ENCODE measurements at places on chromosomes 1 and 21.
A peak's percentile ranks its signal among the peaks of the same experiment; 100 is the strongest.

DNA sequence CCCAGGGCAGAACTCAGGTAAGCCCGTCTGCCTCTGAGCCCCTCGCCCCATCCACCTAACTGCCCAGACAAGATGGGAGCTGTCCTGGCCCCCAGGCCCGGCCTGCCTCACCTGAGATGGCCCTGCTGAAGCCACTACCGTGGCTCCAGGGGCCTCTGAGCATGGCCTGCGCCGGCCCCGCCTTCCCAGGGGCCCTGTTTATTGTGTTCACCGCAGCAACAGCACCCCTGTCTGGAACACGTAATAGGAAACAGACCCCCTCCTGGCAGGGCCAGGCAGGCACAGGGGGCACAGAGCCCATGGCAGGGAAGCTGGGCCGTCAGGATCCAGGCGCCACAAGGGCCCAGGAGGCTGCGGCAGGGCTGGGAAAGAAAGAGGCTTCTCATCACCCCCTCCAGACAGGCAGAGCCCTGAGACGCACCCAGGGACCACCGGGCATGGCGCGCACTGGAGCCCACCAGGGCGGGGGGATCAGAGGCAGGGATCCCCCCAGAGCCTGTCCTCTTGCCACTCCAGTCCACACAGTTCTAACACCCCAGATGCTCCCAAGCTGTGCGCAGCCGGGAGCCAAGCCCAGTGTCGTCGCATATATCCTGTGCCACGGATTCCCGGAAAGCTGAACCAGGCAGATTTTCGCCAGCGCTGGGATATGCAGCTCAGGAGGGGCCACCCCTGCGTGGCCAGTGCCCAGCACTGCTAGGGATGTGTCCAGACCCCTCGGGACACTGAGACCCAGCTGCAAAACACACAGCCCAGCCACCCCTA, 62.6 kb downstream of the ARHGEF16 start:
- DNase-seq = no peak

DNA sequence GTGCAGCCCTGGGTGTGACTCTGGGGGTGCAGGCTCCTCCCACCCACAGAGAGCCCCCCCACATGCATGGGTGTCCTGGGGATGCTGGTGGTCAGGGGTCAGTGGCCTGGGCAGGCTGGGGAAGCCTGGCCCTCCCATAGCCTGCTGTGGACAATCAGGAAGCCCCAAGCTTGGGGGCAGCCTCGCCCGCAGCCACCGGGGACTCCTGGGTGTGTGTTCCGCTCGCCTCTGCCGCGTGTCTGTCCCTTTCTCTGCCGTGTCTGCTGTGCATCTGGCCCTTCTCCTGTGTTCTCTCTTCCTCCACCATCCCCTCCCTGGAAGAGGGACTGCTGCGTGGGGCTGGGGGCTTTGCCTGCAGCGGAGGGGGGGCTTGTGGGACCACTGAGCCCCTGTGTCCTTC, 22.9 kb downstream of the AGRN start:
- no peak for DNase-seq

DNA sequence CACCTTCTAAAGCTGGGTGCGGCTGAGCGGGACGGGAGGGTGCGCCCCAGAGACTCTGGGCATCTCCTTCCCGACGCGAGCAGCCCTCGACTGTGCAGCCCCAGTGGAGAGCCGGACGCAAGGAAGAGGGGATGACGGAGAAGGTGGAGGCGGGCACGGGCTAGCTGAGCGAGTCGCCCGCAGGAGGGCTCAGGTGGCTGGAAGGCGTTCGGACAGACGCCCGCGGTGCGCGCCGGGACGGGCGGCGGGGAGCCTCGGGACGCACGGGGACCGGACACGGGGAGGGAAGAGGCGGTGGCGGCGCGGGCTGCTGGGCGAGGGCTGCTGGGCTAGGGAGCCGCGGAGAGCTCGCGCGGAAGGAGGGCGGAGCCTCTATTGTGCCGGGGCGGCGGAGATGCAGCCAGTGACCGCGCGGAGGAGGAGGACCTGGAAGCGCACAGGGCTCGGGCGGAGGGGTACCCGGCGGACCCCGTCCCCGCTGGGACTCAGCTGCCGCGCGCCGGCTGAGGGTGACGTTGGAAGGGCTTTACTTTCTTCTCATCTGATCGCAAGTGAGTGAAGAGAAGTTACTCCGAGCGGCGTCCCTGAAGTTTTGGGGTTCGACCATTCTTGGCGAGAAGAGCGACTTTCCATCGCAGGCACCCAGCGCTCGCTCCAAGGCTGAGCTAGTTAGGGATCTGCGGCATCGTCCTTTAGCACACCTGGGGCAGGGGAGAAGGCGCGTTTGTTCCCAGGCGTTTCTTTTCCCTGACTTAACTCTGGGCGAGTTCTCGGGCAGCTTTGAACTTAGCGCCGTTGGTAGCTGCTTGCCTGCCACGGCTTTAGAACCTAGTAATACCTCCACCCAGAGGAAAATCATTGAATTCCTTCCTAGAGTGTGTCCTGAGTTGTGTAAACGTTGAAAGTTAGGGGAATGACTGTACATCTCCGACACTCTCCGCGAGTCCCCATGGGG, at the start of gene OLFML2B:
Gene OLFML2B, minus strand, starts transcription at position 323 of the 955 bp plus-strand sequence. CDS start 439 bp downstream, outside the sequence.
- peak; percentile 82 for DNase-seq

- no peak for DNase-seq
Observed at GRCh38 chr1:28129150-28129549, 40.7 kb upstream of the EYA3 start.

DNA sequence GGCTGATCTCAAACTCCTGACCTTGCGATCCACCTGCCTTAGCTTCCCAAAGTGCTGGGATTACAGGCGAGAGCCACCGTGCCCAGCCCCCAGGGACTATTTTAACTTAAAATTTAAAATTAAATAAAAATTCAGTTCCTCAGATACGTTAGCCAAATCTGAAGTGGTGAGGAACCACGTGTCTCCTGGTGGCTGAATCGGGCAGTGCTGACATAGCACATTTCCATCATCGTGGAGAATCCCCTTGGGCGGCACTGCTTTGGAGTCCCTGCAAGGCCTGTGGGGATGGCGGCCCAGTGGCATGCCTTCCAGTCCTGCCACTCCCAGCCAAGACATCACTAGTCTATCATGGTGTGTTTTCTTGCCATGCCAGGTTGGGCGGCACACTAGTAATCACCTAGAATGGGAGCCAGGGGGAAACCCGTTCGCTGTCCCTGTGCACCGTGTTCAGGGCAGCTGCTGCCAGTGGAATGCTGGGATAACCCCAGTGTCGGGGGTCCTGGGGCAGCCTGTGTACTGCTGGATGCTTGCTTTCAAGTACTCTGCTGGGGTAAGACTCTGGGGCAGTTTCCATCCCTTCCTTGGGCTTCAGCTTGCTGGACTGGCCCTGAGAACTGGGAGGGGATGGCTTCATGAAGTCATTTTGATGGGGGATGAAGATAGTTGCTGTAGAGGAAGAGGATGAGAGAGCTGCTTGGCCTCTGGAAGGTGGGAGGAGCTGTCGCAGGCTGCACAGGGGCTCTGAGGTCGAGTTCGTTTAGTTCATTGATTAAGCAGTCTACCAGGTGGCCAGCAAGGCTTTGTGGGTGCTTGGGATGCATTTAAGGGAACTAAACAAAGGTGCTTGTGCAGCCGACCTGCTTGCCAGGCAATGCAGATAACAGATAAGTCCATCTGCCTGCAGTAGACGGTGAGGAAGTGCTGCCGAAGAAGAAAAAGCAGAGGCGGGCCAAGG, 4.6 kb downstream of the ZBTB48 start:
- no peak for DNase-seq

GRCh38 chr21:41768437-41769042, 1.7 kb upstream of the RIPK4 start:
- peak; percentile 75 for DNase-seq

DNA sequence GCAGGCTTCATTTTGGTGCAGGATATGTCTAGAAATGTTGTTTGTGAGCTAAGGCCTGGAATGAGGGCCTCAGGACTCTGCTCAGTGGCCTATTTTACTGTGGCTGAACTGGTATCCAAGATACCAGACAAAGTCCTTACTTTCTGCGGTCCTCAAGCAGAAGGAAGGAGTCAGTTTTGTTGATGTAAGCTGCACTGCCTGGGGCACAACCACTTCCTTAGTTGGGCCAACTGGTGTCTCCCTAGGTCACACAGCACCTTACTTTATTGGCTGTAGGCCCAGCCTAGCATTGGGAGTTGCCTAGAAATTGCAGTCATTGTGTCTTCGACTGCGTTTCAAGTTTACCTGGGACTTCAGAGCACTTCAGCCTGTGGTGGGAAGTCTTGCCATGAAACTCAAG, 1322.7 kb downstream of the AMY1C start:
- DNase-seq = no peak

GRCh38 chr1:184640505-184640904, 114.2 kb downstream of the EDEM3 start:
- DNase-seq = no peak

DNA sequence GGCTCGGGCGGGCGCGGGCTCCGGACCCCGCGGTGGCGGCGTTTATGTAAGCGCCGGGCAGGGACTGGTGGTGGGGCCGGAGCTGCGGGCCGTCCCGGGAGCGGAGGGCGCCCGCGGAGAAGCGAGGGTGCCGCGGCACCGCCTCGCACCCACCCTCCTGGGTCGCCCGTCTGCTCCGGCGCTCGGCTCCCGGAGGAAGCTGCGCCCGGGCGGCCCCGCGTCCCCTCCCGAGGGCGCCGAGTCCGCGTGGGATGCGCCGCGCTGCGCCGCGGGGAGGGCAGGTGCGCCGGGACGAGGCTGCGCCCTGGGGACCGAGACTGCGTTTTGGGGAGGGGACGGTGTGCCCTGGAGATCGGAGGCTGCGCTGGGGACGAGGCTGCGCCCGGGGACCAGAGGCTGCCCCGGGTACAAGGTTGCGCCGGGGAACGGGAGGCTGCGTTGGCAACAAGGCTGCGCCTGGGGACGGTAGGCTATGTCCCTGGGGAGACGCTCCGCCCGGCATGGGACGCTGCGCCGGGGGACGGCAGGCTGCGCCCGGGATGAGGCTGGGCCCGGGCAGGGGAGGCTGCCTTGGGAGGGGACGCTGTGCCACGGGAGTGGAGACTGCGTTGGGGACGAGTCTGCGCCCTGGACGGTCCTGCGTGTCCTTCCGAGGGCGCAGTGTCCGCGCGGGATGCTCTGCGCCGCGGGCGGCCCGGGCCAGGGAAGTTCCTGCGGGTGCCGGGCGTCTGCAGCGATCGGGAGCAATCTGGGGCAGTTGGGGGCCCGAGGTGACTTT, 627 bp downstream of the ADARB1 start:
- peak; percentile 14 for DNase-seq

- no peak for DNase-seq
Observed at GRCh38 chr1:117565745-117566455, 39.9 kb upstream of the TENT5C start.

DNA sequence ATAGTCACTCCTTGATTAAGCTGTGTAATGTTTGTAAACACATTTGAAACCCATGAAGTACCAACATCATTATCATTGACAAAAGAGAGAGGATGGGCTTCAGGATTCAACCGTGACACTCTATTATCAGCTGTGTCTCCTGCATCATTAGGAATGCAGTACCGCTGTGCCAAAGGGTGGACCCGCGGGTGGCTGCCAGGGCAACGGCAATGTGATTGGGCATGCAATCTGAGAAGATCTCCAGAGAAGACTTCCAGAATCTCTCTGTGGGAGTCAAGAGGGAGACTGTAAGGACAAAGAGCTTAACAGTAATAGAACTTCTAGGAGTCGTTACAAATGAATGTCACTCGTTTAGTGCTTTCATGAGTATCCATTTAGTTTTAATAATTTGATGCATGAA, 97.9 kb downstream of the USH2A start:
- no peak for DNase-seq

DNA sequence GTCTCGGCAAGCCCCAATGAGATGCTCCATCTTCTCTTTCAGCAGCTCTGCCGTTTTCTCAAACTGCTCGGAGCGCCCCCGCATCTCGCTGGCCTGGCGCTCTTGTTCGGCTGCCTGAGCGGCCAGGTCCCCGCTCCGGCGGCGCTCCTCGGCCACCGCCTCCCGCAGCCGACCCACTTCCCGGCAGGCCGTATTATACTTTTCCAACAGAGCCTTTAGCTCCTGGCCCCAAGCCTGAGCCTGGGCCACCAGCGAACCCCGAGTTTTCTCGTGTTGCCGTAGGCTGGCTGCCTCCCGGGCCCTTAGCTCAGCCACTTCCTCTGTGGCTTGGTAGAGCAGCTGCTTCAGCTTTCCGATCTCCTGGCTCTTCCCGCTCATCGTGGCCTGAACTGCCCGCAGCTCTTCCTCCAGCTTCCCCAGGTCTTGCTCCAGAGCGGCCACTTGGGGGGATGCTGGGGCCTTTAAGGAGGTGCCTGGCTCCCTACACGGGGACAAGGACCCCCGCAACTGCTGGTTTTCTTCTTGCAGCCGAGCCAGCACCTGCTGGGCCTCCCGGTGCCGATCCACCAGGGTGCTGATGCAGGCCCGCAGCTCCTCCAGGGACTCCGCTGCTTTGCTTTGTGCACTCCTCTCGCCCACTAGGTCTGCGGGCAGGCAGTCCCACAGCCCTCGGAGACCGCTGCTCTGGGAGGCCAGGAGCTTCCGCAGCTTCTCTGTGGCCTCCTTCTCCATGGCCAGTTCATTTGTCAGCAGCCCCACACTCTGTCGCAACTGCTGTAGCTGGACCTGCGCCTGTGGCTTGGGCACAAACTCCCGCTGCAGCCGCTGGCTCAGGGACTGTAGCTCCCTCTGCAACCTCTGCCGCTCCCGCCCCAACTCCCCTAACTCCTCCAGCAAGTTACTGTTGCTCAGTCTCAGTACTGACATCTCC, 13.4 kb upstream of the PIAS3 start:
- DNase-seq = no peak

GRCh38 chr1:241642593-241642944, 2.4 kb upstream of the CHML start:
- no peak for DNase-seq

DNA sequence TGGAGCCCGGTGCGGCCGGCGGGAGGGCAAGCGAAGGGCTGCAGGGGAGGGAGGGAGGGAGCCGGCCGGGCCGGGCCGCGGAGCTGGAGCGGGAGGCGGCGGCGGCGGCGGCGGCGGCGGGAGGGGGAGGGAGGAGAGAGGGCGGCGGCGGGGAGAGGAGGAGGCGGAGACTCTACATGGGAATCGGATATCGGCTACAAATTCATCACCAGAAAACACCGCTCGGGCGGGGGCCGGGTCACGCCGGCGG, at the start of gene AKT3:
Gene AKT3, minus strand, starts transcription at position 42 of the 250 bp plus-strand sequence. CDS start 7,073 bp downstream, outside the sequence.
- peak; percentile 86 for DNase-seq

DNA sequence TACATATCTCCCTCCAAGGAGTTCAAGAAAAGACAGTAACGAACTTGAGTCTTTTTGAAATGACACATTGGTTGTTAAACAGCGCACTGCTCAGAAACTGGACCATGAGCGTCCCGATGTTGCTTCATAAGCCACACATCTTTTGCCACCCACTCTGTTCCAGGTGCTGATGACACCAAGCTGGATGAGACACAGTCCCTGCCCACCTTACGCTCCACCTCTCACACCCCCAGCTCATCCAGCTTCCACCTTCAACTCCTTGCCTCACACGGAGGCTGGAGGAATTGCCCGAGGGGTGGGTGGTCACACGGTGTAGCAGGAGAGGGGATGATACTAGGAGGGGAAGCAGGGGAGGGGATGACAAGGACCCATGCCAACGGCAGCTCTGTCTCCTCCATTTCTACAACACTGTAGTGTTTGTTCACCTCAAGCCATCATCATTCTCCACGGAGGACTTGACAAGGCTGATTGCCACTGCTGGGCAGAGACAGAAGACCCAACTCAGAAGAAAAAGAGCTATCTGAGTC, 148.5 kb upstream of the TNR start:
- no peak for DNase-seq
